ENCODE measurements at places on chromosomes 1 and 21.

DNA sequence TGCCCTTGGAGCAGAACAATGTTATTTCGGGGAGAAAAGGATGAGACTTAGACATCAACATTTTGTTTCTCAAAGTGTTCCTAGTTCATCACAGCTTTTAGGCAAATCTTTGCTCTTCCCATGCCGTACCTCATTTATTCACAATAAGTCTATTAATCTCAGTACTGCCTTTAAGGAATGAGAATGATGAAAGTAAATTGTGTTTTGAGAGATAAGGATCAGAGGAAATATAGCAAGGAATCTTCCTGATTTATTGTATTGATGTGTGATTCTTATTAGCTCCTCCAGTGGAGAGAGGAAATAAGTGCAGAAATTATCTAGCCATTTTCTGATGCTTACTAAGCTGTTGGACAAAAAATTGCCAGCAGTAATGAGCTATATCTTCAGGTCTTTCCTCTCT lies 2.0 kb downstream of the POLR3C start:
- no peak for DNase-seq

GRCh38 chr1:187641463-187641862 lies 812.7 kb downstream of the PLA2G4A start:
- no peak for DNase-seq

DNA sequence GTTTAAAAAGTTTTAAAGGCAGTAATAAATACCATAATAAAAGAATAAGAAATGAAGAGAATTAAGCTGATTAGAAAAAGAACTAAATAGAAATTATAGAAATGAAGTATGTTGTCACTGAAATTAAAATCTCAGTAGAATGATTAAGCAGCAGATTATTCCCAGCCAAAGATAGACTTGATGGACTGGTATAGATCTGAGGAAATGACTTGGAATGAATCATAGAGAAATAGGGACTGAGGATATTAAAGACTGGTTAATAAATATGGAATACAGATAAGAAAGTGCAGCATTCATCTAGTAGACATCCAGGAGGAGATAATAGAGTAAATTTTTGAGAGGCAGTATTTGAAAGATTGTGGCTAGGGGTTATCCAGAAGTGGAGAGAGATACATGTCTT lies 28.7 kb downstream of the MARK1 start:
- DNase-seq = no peak

DNA sequence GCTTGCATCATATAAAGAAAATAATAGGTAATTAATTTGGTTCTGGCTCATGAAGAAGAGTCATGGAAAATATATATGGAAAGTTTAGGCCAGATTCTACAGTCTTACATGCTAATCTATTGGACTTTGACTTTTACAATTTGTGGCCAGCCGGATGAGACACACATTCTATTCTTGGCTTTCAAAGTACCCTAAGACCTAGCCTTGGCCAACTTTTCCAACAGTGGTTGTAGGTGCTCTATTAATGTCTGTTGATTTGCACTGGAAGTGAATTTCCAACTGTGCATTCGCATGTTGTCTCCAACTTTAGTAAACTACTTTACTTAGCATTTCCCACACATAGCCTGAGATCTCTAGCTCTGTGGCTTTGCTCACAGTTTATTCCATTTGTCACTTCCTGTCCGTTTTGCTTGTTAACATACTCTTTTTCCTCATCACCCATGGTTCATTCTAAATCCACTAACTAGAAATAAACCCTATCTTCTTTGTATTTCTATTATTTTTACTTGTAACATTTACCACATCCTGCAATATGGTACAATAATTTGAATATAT lies 644.0 kb downstream of the PTPRC start:
- no peak for DNase-seq

DNA sequence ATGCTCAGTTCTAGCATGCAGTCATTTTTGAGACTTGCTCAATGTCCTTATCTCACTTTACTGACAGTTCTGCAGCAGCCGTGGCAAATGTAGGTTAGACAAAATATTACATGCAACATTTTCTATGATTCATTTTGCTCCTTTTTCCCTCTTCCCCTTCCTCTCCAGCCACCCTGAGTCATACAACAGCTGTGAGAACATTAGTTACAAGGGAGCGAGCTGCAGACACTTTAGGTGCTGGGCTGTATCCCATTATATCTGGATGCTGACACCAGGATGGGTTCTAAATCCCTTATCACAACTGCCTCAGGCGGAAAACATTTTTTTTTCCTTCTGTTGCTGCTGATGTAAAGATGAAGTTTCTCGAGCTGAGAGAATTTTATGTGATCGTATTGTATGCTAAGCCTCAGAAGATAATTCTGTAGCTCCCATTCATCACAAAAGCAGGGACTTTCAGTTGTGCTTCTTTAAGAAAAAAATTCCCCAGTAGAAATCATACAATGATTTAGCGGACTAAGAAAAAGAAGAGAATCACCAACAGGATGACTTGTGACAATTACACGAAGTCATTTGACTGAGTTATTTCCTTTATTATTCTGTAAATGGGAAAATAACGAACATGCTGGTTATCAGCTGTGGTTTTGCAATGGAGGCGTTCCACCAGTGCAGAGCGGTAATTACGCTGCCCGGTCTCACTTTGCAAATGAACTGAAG lies 345.0 kb downstream of the DISC1 start:
- no peak for DNase-seq

- no peak for DNase-seq
These were observed 248.0 kb downstream of the RHOU start for GRCh38 chr1:228983231-228983660.

DNA sequence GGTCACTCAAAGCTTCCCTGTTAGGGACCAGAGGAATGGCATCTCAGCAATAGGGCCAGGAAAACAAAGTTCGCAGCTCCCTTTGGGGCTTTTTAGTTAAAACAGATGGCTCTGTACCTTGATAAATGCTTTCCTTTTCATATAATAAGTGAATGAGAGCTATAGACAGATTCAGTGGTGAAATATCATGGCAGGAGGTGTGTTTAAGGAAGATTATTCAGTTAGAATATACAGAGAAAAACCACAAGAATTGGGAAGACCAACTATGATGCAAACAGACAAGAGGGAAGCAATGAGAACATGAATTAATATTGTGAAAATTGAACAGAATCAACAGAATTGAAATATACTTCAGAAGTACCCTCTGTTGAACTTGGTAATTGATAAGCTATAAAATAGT lies 379.4 kb downstream of the PLPP3 start:
- DNase-seq = no peak

DNA sequence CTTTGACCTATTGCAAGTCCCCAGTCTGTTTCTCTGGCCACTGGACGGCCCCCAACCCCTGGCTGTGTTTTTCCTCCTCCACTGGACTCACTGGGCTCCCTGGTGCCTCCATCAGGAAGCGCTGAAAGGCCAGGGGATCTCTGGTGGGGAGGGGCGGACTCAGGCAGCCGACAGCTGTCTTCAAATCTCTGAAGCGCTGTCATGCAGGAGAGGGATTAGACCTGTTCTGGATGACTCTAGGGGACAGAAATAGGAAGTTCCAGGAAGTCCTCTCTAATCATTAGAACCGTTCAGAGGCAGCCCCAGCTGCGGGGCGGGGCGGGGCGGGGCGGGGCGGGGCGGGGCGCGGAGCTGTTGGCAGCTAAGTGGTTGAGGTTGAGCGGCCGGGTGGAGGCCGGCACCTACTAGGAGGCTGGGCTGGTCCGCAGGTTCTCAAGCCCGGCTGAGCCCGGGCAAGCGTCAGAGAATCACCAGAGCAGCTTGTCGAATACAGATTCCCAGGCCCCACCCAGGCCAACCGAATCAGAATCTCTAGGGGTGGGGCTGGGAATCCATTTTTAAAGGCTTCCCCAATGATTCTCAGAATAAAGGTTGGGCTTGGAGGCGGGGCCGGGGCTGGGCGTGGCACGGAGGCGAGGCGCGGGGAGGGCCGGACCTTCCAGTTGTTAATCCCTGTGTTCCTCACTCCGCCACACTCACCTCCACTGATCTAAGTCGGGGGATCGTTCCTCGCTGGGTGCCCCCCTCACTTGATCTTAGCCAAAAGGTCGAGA lies 11.4 kb upstream of the PHLDA3 start:
- no peak for DNase-seq

GRCh38 chr1:15700508-15700907 lies 16.4 kb downstream of the PLEKHM2 start:
- DNase-seq = no peak

GRCh38 chr1:58143972-58144697 lies 402.4 kb downstream of the OMA1 start:
- DNase-seq = no peak

DNA sequence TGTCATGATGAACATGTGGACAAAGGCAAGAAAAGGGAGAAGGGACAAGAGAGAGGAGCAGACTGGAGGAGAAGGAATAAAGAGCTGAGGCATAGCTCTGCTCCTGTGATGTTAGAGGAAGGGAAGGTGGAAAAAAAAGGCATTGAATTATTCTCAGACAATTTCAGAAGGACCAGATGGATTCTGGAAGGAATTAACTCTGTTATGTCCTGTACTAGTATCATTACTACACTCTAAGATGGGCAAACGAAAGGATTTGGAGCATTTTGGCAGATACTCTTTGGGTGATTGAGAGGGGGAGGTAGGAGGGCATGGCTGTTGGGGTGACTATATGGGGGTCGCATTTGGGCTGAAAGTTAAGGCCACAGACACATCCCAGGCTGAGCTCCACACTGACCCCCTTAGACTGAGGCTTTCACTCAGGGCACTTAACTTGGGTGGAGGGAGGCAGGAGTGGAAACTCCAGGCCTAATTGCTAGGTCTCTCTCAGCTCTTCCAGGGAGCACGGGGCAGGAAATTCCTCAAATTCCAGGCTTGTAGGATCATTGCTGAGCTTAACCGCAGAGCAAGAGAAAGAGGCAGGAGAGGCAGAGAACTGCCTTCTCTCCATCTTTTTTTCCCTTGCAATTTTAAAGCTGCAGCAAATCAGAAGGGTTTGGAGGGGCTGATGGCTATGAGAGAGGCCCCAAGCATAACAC lies 25.9 kb downstream of the KIRREL1 start:
- no peak for DNase-seq

GRCh38 chr1:2350911-2351655 lies 40.3 kb downstream of the MORN1 start:
- DNase-seq = no peak

GRCh38 chr1:213326281-213327016 lies 275.4 kb downstream of the RPS6KC1 start:
- DNase-seq = no peak

DNA sequence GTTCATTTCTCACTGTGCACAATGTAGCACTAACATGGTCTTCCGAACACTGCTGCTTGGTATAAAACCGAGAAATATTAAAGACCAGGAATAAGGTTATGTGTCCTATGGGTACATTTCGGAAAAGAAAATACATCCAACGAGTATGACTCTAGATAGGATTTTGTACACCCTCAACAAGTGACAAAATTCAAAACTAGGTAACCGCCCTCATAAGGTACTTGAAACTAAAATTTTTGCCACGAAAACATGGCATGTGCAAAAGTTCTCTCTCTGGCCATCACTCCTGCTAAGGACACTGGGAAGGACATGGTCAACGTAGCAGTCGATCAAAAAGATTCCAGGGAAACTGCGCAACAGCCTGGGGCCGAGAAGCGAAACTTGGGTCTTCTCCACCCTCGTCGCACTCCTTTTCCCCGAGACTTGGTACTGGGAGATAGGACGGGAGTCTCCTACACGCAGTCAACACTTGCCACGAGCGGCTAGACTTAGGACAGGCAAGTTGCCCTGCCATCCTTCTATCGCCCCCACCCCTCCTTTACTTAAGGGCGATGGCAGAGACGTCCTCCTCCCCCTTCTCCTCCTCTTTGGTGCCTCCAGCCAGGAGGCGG lies 338 bp upstream of the TOR1AIP1 start:
- no peak for DNase-seq

GRCh38 chr1:171817511-171818265 lies 23.6 kb upstream of the DNM3 start:
- DNase-seq = no peak

DNA sequence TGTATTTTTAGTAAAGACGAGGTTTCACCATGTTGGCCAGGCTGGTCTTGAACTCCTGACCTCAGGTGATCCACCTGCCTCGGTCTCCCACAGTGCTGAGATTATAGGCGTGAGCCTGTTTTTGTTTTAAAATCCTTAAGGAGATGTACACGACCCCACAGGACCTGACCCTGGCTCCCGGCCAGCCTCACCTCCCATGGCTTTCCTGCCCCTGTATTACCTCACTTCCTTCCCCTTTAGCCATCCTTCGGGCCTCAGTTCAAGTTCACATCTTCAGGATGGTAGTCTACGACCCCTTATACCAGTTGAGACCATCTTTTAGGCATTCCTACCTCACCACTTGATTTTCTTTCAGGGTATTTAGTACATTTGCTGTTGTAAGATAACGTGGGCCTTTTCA lies 36.3 kb downstream of the TCP10L start:
- no peak for DNase-seq

GRCh38 chr1:230849451-230850224 lies 18.7 kb downstream of the C1orf198 start:
- no peak for DNase-seq

GRCh38 chr1:200659269-200659668 lies 10.4 kb downstream of the DDX59 start:
- DNase-seq = no peak

GRCh38 chr1:232445361-232446106 lies 184.4 kb downstream of the SIPA1L2 start:
- DNase-seq = no peak

DNA sequence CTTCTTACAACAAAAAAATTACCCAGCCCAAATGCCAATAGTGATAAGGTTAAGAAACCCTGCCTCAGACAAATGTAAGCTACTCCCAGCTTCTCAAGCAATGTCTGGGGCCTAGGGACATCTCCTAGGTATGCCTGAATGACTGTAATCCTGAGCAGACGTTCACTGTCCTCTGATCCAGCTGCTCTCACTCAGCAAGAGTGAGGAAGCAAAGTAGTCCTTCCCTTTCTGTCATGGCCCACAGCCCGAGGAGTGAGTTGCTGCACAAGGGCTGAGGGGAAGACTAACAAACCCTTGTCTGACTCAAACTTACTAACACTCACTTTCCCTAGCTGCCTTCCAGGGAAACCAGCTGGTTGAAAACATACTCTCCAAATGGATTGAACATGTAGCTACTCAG lies 124.9 kb upstream of the TNFSF4 start:
- no peak for DNase-seq

DNA sequence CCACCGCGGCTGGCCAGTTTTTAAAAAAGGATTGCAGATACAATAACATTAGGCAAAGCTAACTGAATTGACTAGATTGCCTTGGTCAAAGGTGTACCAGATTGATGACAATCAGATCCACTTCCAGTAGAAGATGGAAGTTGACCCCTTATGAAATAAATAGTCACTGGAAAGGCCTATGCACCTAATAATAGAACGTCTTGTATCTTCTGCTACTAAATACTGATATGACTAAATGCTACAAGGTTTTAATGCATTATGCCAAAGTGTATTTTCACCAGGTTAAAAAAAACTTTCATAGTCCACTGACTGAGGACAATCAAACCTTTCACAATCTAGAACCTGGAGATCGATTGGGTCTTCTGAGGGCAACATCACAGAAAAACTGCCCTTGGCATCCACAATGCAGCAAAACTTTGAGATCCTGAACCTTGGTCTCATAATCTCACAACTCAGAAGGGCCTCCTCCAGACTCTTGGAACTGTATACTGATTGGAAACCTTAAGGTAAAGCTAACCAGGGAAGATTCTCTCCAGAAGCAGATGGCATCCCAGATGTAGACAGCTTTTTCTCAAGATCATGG lies 7.8 kb upstream of the RBBP5 start:
- DNase-seq = no peak

GRCh38 chr1:69263921-69264391 lies 303.8 kb upstream of the LRRC7 start:
- DNase-seq = no peak

All from stimulated activated CD8-positive, alpha-beta memory T cell treated with anti-CD3 and anti-CD28 coated beads, Interleukin-4, amount 100 ng/mL, for 1 hour (primary cell).